ENCODE measurements at places on chromosomes 5 and 9.

- DNase-seq, result no peak
Measured at GRCh38 chr5:2157372-2157771, 274.6 kb upstream of the IRX4 start.

GRCh38 chr9:38707885-38708637, 11.9 kb downstream of the FAM240B start:
- DNase-seq, result no peak

- DNase-seq, result no peak
Measured at GRCh38 chr5:76718381-76718832, 2.5 kb downstream of the F2R start.

DNA sequence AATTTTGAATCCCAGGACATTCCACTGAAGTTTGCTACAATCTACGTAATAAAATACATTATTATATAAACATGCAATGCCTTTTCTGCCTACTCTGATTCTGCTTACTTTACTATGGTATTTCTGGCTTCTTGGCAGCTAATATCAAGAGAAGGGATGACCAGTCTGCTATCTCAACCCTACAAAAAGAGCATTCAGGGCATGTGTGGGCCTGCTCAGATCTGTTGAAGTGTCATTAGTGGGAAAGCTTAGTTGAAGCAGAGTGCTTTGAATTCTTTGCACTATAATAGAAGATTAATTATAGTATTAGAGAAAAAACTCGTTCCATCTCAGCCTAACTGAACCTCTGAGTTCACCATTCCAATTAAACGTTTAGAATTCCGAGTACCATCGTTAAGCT, 339.5 kb upstream of the ISL1 start:
- no peak for DNase-seq

- DNase-seq, result no peak
Measured at GRCh38 chr9:92438900-92439526, 14.7 kb upstream of the OMD start.

Data from esophagus squamous epithelium (tissue), 5 donors.